ENCODE measurements at places on chromosomes 2 and 18.

DNA sequence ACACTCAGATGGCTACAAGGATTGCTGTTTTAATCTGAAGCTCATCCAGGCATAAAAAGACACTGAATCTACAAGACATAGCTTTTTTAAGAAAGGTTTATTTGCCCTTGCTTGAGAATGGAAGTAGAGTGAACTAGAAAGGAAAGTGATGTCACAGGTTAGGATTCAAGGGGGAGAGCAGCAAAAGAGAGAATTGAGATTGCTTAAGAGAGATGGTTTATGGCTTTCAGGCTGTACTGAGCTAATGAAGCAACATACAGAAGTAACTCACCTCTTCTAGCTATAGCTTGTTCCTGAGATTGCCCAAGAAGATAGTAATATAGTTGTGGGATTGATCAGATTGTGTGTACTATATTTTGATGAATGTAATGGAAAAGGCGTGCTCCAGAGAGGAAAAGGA lies 26.1 kb upstream of the ACVR2A start:
- no peak for DNase-seq

GRCh38 chr18:44786257-44786656 lies 105.6 kb downstream of the SETBP1 start:
- DNase-seq, result no peak

- no peak for DNase-seq
Observed at GRCh38 chr18:35526495-35527059, 28.8 kb upstream of the INO80C start.

DNA sequence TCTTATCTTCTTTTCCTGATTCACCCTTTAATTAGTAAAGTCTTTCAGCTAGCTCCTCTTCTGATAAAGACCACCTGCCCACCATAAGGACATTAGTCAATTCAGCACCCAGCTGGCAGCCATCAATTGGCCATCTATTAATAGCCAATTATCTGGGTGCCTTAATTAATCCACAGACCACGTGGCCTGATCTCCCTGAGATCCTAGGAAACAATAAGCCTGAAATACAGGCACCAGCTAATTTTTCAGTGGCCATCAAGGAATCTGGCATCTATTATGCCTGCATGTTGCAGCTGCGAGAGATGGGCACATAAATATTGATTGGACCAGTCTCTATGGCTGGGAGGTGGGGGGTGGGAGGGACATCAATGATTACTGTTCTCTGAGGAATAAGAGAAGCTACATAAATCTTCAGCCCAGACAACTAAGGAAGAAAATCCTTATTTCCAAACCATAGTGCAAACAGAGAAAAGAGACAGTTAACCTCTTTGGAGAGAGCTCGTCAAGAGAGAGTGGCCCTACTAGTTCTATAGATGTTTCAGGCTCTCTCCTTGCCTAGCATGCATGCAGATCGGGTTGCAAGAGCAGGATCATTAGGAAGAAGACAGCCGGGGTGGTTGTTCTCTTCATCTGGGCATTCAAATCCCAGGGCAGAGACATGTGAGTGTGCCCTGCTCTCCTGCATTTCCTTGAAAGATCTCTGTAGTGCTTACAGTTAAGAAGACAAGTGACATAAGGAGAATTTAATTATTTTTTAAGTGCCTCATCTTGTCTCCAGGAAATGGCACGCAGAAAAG lies 8.7 kb downstream of the GALNT14 start:
- no peak for DNase-seq

DNA sequence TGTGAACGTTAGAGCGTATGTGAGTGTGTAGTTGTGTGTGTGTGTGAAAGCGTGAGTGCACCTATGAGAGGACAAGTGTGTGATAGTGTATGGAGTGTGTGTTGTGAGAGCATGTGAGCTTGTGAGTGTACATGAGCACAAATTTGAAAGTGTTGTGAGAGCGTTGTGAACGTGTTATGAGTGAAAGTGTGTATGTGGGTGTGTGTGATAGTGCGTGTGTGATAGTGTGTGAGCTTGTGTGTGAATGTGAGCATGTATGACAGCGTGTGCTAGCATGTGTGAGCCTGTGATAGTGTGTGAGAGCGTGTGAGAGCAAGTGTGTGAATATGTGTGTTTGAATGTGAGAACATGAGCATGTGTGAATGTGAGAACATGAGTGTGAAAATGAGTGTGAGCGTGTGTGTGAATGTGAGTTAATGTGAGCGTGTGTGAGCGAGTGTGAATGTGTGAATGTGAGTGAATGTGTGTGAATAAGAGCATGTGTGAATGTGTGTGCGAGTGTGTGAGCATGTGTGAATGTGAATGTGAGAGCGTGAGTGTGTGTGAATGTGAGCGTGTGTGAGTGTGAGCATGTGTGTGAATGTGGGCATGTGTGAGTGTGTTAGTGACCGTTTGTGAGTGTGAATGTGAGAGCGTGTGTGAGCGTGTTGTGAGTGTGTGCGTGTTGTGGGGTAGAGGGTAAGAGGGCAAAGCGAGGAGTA lies 25.0 kb downstream of the RALB start:
- DNase-seq, result no peak

DNA sequence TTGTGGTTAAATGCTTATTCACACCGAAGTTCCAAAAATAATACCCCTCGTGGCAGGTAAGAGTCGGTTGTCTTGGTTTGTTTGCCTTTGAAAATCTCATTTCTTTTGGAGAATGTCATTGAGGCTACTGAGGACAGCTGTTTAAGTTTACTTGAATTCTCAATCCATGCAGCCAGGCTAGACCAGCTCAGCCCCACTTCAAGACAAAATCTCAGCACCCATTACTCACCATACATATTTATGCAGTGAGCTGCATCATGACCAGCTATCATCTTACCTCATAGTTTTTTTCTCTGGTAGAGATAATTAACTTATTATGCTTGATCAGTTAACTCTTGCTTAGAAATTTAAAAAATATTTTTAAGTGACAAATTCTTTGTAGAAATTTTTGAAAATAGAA lies 115.9 kb downstream of the HAUS1 start:
- DNase-seq, result no peak

DNA sequence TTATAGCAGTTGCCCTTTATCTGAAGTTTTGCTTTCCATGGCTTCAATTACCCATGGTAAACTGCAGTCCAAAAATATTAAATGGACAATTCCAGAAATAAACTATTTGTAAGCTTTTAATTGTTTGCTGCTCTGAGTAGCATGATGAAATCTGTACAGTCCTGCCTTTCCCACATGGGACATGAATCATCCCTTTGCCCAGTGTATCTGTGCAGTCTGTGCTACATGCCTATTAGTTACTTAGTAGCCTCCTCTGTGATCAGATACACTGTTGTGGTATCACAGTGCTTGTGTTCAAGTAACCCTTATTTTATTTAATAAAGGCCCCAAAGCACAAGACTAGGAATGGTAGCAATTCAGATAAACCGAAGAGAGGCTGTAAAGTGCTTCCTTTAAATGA lies 810.6 kb upstream of the PIK3C3 start:
- no peak for DNase-seq

GRCh38 chr2:99607454-99607853 lies 117.6 kb upstream of the REV1 start:
- no peak for DNase-seq

DNA sequence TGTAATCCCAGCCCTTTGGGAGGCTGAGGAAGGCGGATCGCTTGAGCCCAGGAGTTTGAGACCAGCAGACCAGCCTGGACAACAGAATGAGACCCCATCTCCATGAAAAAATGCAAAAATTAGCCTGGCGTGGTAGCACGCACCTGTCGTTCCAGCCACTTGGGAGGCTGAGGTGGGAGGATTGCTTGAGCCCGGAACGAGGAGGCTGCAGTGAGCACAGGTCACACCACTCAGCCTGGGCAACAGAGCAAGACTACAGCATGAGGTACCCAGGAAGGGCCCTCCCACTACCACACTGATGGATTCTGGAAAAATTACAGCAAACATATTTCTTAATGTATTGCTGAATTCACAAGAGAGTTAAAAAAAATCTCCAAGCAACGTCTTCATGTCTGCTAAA lies 56.3 kb upstream of the HPCAL1 start:
- no peak for DNase-seq

GRCh38 chr2:120204945-120205670 lies 18.1 kb downstream of the TMEM185B start:
- no peak for DNase-seq

DNA sequence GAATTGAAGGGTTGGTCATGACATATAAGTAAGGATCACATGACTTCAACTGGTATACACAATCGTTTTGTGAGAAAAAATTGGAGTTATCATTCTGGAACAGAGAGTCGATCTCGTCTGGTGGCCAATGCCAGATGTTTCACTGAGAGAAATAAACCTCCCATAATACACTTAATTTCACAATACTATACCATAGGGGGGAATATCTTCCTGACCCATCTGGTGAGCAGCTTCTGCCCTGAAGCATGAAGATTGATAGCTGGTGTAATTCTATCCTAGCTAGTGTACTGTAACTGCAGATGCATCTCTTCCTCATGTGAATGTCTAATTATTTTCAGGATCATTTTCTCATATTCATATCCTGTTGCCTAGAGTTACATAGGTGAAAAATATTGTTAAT lies 15.7 kb upstream of the CDH7 start:
- no peak for DNase-seq

- no peak for DNase-seq
Observed at GRCh38 chr2:170836027-170836426, 19.3 kb downstream of the GAD1 start.

- DNase-seq, result peak; percentile 75
Observed at GRCh38 chr2:222311319-222311977, 12.7 kb upstream of the PAX3 start.

DNA sequence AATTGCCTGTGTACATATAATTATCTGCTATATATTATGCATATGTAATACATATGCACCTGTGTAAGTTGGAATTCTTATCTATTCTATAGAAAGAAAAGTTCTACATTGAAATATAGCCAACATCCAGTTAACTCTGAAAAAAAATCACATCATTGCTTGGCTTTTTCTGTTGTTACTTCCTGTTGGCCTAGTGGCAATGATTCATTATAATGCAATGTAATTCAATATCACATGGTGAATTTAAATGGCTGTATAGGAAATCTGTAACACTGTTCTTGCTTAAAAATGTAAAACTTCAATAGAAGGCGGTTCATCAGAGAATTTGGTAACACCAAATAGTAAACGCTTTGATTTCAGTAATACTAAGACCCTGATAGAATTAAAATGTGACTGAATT lies 44.5 kb upstream of the MAP4K3 start:
- DNase-seq, result no peak

GRCh38 chr18:54261894-54262293 lies 7.4 kb upstream of the POLI start:
- DNase-seq, result no peak

GRCh38 chr2:85547859-85548607 lies 9.1 kb downstream of the MAT2A start:
- no peak for DNase-seq
